ENCODE measurements at places on chromosomes 6 and 20.

GRCh38 chr6:113856625-113857555 is at the start of gene MARCKS:
TSS of gene MARCKS (plus strand) at chr6:113857345. CDS start at chr6:113857746, 401 bp downstream.
- no peak for DNase-seq

GRCh38 chr6:167428664-167429333 is 103.9 kb downstream of the TTLL2 start:
- no peak for DNase-seq

- DNase-seq: no peak
Observed at GRCh38 chr20:57504411-57504810, 20.5 kb downstream of the CTCFL start.

DNA sequence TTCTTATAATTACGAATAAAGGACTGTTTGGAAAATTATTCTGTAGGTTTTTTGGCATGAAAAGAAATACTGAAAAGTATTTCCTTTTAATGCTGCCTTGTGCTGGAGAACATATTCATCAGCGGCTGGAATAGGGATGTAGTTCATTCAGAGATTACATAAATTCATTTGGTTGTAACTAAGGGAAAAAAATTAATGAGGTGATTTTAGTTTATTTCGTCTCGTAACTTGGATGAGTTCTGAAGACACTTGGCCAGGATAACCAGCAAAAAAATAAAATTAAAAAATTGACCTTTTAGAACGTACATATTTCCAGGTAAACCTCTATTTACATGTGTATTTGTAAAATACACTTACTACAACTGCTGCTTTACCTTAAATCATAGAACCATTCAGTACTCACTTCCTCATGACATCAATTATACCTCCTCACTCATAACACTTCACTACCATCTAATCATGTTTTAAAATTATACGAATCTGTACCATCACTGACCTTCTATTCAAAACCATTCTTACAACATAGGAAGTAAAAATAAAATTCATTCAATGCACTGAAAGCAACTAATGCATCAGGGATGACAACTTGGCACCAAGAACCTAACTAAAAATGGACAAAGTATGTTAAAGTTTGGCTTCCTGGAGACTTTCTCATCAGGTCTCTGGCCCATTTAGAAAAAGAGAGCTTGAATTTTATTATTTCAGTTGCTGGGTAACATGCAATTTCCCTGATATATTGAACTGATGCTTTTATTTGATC is 17.2 kb downstream of the KLHL31 start:
- DNase-seq: no peak

DNA sequence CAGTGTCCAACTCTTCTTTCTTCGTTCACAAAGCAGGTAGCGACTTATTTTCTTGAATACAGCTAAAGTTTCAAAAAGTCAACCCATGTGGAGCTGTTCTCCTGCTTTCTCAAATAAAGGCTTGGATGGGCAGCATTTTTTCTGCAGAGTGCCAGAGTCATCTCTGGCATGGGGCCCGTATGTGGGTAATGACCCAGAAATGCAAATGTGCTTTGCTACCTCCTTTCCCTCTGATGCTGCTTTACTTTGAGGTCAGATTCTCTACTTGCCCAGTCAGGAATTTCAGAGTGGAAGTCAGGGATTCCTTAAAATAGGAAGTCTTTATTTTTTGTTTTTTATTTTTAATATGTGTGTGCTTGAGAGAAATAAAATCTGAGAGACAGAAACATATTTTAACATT is 4.9 kb downstream of the NKAIN2 start:
- DNase-seq: no peak

DNA sequence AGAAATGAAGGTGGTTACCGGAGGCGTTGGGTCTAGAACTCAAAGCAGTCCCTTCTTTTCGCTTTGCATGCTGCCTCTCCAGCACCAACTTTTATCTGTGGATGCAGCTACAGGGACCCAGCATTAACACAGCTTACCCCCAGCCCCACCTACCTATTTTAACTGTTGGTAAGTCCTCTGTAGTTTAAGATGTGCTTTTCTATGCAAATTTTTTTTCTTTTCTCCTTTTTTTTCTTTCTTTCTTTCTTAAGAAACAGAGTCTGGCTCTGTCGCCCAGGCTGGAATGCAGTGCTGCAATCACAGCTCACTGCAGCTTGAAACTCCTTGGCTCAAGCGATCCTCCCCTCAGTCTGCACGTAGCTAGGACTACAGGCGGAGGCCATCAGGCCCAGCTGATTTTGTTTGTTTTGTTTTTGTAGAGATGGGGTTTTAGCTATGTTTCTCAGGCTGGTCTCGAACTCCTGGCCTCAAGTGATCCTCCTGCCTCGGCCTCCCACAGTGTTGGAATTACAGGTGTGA is 6.5 kb upstream of the USP45 start:
- DNase-seq: no peak

- no peak for DNase-seq
Observed at GRCh38 chr6:166115609-166116008, 52.0 kb downstream of the TBXT start.
